ENCODE measurements at places on chromosomes 2 and 18.

DNA sequence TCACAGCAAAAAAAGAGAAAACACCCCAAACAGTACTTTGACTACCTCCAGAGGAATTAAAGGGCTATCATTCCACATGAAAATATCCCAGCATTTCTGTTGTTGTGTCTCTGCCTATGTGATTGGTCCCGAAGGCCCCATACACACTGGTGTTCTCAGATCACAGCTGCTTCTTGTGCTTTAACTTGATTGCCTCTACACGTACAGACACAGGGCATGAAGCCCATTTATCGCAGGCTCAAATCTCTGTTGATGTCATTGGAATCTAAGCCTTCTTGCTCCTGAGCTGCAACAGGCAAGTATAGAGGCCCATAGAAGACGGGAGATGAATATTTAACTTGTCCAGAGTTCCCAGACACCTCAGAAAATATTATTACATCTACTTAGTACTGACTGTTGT lies 405.2 kb downstream of the NCKAP5 start:
- no peak for DNase-seq

- no peak for DNase-seq
These were observed 14.9 kb upstream of the MBP start for GRCh38 chr18:77147418-77147852.

DNA sequence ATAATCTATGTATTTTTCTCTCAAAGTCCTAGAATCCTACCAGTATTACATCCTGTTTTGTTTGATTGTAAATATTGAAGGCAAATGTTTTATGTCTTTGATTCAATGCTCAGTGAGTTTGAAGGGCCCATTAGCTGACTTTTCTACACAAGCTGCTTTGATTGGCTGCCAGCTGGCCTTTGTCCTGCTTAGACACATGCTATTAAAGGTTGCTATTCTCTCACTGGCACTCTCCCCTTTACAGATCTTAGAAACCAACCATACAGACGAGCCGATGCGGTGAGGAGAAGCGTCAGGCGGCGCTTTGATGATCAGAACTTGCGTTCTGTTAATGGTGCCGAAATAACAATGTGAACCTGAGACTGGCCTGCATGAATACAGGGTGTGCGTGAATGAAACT lies 69.7 kb downstream of the PRPF40A start:
- no peak for DNase-seq

DNA sequence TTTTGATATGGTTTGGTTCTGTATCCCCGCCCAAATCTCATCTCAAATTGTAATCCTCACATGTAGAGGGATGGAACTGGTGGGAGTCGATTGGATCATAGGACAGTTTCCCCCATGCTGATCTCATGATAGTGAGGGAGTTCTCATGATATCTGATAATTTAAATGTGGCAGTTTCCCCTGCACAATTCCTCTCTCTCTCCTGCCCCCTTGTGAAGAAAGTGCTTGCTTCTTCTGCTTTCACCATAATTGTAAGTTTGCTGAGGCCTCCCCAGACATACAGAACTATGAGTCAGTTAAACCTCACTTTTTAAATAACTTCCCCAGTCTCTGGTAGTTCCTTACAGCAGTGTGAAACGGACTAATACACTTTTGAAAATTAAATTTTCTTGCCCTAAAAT lies 12.3 kb upstream of the KCNJ3 start:
- DNase-seq: no peak

- no peak for DNase-seq
These were observed 12.6 kb downstream of the TEX51 start for GRCh38 chr2:126911111-126911796.

- DNase-seq: no peak
These were observed 2.7 kb downstream of the KATNAL2 start for GRCh38 chr18:46920067-46920466.

DNA sequence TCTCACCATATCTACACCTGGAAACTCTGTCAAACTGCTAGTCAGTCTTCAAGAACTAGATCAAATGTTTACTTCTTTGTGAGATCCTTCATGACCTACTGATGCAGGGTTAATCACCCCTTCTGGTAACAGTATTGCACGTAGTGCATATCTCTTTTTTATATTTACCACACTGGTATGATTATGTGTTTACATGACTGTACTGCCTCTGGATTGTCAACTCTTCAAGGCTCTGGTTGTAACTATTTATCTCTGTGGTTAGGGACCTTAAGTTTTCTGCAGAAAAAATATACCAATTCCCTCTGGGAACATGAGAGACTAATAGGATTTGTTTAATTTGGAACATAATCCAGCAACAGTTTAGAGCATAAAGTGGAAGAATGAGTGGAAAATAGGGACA lies 135.5 kb downstream of the PDE1A start:
- DNase-seq: no peak

GRCh38 chr2:96207774-96208142 lies 869 bp downstream of the STARD7 start:
- no peak for DNase-seq

DNA sequence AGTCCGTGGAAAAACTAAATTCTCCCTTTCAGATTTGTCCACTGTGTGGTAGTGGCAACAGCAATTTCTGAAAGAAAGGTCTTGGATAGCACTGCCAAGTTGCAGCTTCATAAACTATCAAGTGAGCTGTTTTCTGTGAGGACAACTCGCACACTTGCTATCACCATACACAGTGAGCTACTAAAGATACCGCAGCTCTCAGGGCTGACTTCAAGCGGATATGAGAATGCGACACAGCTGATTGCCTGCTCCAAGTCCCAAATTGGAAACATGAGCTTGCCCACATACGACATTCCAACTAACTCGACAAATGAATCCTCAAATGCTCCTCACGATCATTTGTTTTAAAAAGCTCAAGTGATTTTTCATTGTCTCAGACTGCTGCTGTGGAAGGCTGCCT lies 46.2 kb downstream of the E2F6 start:
- peak; percentile 10 for DNase-seq

- no peak for DNase-seq
These were observed 180.3 kb downstream of the SEPTIN10 start for GRCh38 chr2:109433486-109433885.

GRCh38 chr2:101802329-101802728 lies 104.8 kb downstream of the MAP4K4 start:
- no peak for DNase-seq

- DNase-seq: no peak
These were observed 40.1 kb upstream of the PTH2R start for GRCh38 chr2:208366215-208367127.

GRCh38 chr2:72423756-72424155 lies 276.1 kb upstream of the CYP26B1 start:
- DNase-seq: no peak

DNA sequence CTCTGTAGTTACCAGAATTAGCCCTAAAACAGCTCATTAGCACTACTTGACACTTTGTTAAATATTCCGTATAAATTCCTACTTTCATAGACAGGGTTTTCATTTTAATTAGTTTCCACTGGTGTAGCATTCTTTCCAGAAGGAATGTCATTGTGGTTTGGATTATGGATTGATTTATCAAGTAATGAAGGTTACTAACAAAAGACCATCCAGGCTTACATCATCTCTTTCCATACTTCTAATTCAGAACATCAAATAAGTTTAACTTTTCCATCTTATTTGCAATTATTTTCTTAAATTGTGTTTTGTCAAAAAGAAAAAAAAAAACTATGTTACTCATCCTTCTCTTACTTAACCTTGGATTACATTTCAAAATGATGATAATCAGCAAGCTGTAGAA lies 231.8 kb upstream of the SPOPL start:
- DNase-seq: no peak

- no peak for DNase-seq
These were observed 27.0 kb upstream of the SELENOI start for GRCh38 chr2:26318950-26319349.

DNA sequence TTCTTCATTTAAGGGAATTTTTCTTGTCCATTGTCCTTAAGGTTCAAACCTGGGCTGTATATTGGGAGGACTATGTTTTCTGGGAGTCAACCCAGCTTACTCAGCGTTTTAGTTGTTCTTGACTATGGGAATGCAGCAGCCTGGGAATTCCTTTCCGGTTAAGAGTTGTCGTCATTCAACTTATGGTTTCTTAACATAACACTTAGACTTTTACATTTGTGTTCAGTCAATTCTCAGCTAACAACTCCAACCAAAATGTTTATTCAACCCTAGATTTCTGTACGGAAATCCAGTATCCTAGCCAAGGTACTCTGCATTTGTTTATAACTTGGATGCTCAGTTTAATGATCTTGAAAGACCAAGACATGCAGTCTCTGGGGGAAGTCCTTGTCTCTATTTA lies 960.9 kb downstream of the CBLN2 start:
- no peak for DNase-seq

- no peak for DNase-seq
These were observed 81.9 kb downstream of the TCF7L1 start for GRCh38 chr2:85215081-85215447.

- no peak for DNase-seq
These were observed 223.5 kb downstream of the NDUFA10 start for GRCh38 chr2:239801404-239802184.

DNA sequence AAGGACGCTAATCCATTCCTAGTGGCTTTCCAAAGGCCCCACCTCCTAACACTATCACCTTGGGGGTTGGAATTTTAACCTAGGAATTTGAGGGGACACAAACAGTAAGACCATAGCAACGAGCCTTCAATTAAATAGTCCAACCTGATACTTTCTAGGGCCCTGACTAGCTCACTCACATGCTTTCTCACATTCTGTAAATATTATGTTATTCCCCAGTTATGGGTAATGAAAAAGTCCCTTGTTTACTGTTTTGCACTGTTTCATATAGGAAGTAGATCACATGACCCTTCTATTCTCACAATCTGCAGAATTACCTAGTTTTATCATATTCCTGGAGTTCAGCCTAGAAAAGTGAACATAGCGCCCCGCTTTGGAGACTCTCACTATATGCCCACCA lies 1212.1 kb upstream of the ACVR2A start:
- DNase-seq: no peak

DNA sequence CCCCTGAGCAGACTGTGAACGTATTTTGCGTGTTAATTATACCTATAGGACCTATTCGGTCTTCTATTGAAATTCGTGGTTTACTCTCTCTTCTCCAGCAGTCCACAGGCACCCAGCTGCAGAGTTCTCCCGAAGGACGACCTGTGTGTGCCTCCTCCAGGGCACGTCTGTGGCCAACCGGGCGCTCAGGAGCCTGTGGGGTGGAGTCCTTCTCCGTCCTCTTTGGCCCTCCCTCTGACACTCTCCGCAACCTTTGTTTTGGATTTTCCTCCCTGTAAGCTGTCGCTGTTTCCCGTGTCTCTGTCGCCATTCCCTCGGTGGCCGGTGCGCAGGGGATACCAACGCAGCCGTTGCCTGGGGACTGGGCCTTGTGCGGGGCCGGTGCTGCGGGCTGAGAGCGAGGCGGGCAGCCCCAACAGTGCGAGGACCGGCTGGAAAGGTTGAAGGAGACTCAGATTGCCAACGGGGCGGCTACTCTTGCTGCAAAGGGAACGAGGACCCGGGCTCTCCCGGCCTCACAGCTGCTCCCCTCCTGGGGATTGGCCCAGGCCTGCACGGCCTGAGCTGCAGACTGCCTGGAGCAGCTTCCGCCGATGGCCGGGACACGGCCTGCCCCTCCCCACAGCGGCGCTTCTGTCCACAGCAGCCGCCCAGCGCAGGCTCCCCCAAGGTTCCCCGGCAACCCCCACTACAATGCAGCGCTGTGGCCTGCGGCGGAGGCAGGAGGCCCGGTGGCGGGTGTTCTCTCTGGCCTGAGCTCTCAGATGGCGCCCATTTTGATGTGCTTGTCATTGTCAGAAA lies 221.0 kb downstream of the MTX2 start:
- no peak for DNase-seq

- DNase-seq: no peak
These were observed 308.7 kb upstream of the SALL3 start for GRCh38 chr18:78670778-78671391.

DNA sequence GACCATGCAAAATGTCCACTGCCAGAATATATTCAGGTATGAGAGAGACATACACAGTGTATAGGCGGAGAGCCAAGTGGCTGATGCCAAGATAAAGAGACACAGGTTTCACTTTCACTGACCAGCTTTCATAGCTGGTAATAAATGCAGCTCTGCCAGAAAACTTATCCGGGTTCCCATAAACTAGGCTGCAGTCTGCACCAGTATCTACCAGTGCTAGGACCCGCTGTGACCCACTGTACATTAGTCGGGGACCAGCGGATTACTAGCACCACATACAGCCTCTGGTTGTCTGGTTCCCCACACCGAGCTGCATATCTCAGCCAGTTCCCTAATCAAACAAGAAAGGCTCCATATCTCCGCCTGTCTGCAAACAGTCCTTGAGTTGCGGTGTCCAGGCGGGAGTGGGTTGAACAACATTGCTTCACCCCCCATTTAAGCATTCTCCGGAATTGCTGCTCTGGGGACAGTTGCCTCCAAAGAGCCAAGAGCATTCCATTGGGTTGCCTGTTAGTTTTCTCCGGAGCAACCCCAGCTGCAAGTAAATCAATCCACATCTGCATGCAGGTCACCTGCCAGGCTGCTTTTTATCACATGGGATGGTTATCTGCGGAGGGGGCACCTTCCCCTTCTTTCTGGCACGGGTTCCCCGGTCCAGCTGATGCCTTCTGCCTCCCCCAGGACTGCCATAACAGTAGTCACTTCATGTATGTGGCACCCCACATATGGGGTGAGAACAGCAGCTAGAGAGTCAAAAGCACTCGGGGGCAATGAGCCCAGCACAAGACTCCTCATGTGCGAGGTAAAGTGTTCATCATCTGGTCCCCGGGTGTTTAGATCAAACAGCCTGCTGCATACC lies 18.0 kb upstream of the KLHL23 start:
- DNase-seq: no peak

- DNase-seq: no peak
These were observed 634 bp upstream of the MSGN1 start for GRCh38 chr2:17815468-17816184.

DNA sequence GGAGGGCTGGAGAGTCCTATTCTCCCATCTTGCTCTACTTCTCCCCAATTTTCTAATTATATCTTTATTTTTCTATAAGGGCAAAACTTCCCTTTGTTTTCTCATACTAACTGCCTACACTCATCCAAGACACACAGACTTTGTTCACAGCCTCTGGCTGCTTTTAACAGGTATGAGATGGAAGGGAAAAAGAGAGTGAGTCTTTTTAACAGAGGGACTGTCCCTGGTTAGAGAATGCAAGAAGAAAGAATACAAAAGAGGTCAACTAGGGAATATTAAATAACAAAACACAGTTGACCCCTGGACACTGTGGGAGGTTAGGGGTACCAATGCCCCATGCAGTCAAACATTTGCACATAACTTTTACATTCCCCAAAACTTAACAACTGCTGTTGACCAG lies 41.8 kb downstream of the SP100 start:
- DNase-seq: no peak

- DNase-seq: no peak
These were observed 263.5 kb downstream of the ZNF407 start for GRCh38 chr18:74861154-74861553.

Data from AG09319 (cell line).